ENCODE measurements at places on chromosomes 7 and 10. TPM values are rescaled to one million over a fixed set of nuclear protein-coding genes. Genes with fewer than 3 reads are reported as not detected.
A peak's percentile ranks its signal among the peaks of the same experiment; 100 is the strongest.

The NUTM2E gene
- not detected for total RNA-seq

The CUBN gene
- 0.44 TPM for total RNA-seq

The ZNF804B gene
- total RNA-seq, result not detected

- H3K4me1 ChIP-seq, result peaks cover 25% of the 10 kb centered on the region
- H3K4me3 ChIP-seq, result no peak overlapping the region
- no peaks in the 10 kb centered on the region for H3K36me3 ChIP-seq
- H3K27ac ChIP-seq, result peak overlapping the region; percentile 18
These were observed 22.1 kb upstream of the SAR1A start for GRCh38 chr10:70192326-70192968.

The CHAT gene
- total RNA-seq, result not detected

DNA sequence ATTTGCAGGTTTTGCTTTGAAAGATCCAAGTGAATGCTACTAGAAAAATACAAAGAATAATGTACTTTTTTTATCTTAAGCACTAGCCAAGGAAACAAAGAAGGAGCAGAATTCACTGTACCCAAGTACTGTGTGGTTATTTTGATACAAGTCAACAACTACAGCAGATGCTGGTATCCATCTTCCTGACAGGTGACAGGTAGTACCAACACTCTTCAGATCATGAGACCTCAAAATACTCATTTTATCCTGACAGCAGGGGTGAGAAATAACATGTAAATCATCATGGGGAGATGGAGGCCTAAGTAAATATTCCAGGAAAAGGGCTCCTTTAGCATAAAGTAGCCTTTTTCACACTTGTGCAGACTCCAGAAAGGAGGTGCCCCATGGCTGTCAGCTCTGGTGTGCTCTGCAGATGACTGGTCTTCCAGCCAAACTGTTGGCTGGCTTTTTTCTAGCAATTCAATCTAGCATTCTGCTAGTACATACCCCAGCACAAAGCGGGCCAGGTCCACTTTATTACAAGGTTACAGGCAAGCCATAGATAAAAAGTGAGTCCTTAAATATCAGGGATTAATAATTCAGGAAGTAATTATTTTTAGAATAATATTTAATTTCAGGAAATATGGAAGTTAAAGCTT lies 90.4 kb downstream of the PDE1C start:
- H3K4me3 ChIP-seq, result no peak overlapping the region
- peaks cover 73% of the 10 kb centered on the region for H3K4me1 ChIP-seq
- H3K27me3 ChIP-seq, result no peaks in the 10 kb centered on the region
- DNase-seq, result no peak
- peaks cover 14% of the 10 kb centered on the region for H3K36me3 ChIP-seq

DNA sequence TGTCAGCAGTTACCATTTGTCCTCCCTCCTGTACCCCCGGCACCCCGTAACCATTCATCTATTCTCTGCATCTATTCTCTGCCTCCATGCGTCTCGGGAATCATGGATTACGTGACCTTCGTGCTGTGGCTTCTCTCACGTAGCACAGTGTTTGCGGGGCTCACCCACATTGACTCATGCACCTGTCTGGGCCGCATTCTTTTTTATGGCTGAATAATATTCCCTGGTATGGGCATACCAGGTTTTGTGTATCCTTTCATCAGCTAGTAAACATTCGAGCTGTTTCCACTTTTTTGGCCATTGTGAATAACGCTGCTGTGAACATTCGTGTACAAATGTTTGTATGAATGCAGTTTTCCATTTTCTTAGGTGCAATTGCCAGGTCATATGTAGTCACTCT lies 17.7 kb downstream of the CUX1 start:
- H3K27me3 ChIP-seq, result no peaks in the 10 kb centered on the region
- peaks cover 31% of the 10 kb centered on the region for H3K4me1 ChIP-seq
- no peaks in the 10 kb centered on the region for H3K36me3 ChIP-seq

GRCh38 chr7:98276241-98276761 lies 5.2 kb upstream of the BRI3 start:
- peaks cover 18% of the 10 kb centered on the region for H3K4me1 ChIP-seq
- H3K4me3 ChIP-seq, result no peak overlapping the region
- no peaks in the 10 kb centered on the region for H3K27me3 ChIP-seq
- no peaks in the 10 kb centered on the region for H3K36me3 ChIP-seq
- peak overlapping the region; percentile 39 for H3K27ac ChIP-seq

DNA sequence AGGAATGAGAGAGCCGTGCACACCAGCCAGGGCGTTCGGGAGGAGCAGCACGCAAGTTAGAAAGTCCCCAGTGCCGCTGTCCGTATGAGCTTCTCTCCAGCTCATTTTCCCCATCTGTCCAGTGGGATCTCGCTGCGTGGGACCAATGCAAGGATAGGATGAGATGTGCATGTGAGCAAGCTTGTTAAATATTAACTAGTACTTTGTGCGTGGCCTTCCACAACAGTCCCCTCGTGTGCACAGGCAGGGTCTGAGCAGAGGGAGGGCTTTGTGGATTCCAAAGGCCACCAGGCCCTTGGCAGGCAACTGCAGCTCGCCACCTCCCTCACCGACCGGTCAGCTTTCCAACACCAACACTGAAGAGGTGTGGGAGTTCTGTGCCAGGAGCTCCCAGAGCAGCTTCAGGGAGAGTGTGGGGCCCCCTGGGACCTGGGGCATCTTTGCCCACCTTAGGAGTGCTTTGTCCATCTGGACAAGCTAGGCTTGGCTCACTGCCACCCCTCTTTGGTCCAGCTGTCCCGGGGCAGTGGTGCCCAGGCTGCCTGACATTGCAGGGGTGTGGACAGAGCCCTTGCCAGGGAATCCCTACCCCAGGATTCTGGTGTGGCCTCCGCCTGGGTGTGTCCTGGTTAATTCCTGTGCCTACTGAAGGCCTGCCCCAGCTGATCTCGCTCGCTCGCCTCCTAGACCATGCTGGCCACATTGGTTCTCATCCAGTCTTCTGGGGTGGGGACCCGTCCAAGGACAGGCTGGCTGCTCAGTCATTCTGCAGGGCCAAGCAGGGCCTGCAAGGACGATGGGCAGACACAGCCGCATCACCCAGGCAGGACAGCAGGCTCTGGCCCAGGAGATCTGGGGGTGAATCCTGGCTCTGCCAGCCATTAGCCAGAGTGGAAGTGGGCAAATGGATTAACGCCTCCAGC lies 5.3 kb downstream of the FAM20C start:
- no peaks in the 10 kb centered on the region for H3K27me3 ChIP-seq
- no peak overlapping the region for H3K27ac ChIP-seq
- H3K36me3 ChIP-seq, result peaks cover 67% of the 10 kb centered on the region
- H3K4me3 ChIP-seq, result no peak overlapping the region
- no peak for DNase-seq

The SH2B2 gene
- total RNA-seq, result 1.0 TPM
